ENCODE measurements at places on chromosomes 4 and X.

DNA sequence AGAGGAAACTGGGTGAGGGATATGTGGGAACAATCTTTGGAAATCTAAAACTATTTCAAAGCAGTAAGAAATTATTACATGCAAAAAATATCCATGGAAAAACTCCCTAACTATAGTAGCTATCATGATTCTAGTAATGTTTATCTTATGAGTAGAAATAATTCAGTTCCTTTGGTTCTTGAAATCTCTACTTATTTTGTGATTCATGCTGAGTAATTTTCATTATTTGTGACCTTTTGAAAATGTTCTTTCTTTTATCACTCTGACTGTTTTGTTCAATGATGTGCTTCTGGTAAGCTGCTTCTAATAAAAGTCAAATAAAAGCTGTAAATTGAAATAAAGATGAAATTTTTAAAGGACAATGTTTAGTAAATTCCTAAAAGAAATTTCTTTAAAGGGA, 40.4 kb upstream of the MAGEB10 start:
- DNase-seq: no peak

- no peak for DNase-seq
Observed at GRCh38 chr4:15348695-15349094, 79.1 kb upstream of the C1QTNF7 start.

DNA sequence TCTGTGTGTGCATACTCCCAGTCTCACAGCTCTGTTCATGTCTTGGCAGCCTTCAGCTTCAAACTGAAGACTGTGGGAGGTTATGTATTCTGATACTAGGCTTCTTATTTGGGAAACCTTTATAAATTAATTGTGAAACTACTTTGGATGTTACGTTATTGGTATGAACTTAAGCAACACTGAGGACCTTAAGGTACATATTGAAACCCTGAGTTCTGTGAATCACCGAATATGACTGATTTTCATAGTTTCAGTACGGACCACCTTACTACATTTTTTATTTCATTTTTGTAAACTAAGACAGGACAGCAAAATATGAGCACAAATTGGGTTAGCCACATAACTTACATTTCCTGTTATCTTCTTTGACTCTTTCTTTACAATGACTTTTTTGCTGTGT, 498.4 kb downstream of the PDGFC start:
- DNase-seq: peak; percentile 17

DNA sequence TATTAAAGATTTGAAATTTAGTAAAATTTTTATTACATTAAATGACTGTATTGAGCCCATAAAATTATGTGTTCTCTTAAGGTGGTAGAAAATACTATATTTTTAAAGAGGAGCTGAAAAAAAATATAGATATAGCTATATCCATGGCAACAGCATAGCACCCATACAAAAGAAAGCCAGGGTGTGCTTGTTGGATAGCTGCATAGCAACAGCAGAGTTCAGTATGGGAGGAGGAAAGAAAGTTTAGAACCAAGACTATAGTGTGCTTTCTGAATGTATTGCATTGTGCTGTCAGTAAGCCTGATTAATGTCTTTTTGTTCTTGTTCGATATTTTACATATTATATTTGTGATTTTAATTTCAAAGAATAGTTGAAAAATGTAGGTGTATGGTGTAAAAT, 78.4 kb downstream of the GRID2 start:
- DNase-seq: no peak

DNA sequence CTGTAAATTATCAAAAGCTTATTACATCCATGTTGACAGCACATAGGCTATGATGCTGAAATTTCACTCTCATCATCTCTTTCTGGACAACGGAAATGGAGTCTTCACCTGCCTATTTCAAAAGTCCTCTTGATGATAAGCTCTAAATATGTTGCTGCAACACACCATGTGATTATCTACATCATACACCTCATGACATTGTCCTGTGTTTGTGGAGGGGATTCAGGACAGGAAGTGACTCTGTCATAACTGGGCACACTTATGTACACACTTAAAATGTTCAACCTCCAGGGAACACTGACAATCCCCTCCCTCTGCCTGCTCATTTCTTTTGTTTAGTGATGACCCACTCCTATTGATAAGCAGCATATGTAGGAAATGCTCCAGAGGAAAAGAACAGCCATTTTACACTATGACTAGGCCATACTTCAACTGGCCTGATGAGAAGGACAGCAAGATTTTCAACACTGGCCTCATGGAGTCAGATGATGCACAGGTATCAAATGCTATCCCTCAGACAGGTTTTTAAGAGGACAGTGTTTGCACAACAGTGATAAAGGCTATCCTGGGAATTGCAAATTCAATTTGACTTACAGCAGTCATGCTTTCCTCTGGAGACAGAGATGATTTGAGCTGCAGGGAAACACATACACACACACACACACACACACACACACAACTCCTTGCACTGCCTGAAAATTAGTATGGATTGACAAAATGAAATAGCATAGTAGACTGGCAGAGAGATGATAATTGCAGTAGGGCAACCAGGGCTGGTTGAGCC, 163.3 kb upstream of the RASGEF1B start:
- DNase-seq: no peak

- no peak for DNase-seq
Observed at GRCh38 chr4:87044511-87045233, 109.9 kb downstream of the AFF1 start.

DNA sequence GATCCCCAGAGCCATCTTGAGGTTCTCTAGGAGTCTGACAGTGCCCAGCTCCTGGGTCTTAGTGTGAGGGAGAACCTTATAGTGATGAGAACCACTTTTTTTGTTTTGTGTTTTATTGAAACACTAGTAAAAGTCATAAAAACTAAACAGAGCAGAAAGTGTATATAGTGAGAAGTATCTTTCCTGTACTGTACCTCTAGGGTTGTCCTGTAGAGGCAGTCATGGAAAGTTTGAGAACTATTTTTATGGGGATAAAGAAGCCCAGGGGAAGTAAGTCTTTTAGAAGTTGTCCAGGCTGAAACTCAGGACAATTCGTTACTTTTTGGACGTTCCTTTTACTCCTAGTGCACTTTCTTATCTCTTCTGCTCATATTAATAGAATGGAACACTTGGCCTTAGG, 40.9 kb downstream of the ADH5 start:
- DNase-seq: no peak

GRCh38 chr4:123941306-123941705, 544.7 kb downstream of the SPRY1 start:
- peak; percentile 32 for DNase-seq

GRCh38 chrX:40101430-40101802, 3.7 kb upstream of the BCOR start:
- DNase-seq: no peak

GRCh38 chr4:102945066-102945465, 74.4 kb downstream of the SLC9B1 start:
- no peak for DNase-seq

GRCh38 chrX:19655032-19655431, 139.7 kb upstream of the MAP3K15 start:
- DNase-seq: no peak

- DNase-seq: no peak
Observed at GRCh38 chr4:113524096-113524495, 237.4 kb downstream of the CAMK2D start.

- no peak for DNase-seq
Observed at GRCh38 chr4:37471971-37472370, 214.2 kb downstream of the RELL1 start.

DNA sequence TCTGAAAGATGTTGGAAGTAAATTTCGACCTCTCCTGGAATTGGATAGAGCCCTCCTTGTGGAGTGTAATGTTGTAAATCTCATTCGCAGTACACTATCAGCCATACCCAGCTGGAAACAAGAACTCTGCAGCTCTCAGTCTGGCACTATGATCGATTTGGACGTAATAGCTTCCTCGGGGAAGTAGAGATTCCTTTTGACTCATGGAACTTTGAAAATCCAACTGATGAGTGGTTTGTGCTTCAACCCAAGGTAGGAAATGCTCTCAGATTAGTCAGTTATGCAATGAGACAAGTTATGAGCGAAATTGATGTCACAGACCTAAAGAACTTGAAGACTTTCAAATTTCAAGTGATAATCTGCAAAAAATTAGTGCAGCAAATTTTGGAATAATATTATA, 103.9 kb downstream of the SYTL5 start:
- DNase-seq: no peak

DNA sequence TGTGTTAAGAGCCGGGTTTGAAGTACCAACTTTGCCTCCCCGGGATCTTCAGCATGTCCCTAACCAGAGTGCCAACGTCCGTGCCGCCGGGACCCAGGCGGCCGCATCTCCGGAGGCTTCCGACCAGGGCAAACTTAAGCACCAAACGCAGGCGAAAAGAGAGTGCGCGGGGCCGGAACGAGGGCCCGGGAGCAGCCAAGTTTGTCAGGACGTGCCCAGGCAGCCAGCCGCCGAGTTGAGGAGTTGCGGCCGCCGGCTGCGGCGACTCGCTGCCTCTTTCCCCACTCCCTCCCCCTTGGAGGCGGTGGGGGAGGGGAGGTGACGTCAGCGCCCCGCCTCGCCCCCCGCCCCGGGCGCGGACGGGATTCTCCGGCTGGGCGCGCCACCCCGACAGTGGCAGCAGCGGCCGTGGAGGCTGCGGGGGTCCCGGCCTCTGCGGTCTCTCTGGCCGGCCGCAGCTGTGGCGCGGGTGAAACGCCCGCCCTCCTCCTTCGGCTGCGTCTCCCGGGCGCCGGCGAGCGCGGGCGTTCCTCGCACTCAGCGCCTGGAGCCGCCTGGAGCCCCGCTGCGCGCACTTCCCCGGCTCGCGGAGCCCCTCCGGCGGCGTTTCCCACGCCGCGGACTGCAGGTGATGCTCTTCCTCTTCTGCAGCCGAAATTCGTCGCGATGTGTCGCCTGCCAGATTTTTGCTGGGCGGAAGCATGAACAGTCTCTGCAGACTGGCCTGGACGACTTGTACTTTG, 2.9 kb upstream of the FAT1 start:
- DNase-seq: peak; percentile 81

DNA sequence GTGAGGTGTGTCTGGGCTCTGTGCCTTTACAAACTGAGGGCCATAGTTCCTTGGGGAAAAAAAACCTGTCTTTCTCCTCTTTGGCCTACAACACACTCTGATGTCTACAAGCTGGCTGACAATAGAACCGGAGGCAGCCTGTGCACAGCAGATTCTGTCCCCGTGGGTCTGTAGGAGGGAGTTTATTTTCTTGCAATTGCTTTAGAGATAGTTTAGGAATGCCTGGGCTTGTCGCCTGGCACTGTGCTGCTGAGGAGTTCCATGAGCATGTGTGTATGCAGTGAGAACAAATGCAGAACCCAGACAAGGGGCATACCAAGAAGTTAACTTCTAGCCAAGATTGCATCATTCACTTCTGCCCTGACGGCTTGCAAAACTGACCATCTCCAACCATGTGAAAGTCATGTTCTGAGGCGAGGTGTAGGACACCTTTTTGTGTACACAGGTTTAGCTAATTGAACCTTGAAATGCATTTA, 54.1 kb downstream of the CCNI start:
- peak; percentile 98 for DNase-seq

- DNase-seq: no peak
Observed at GRCh38 chrX:49844611-49845010, 15.5 kb downstream of the PAGE4 start.

DNA sequence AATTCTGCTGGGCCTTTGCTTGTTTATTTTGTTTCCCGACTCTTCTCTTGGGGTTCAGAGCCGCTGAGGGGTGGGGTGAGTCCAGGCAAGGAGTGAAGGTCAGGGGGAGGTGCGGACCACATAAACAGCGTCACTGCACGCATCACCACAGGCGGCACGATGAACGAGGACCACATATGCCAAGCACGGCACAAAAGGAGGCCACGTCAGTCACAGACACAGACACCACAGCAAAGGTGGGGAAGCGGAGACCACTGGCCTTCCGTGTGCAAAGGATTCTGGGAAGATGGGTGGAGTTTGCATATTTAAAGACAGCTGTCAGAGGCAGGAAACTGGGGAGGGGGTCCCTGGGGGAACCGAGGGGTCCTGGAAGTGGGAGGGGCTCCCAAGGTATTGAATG, 10.3 kb upstream of the TIMP1 start:
- DNase-seq: no peak

GRCh38 chr4:187962926-187963325, 32.6 kb upstream of the ZFP42 start:
- DNase-seq: no peak

GRCh38 chr4:152509595-152510225, 26.2 kb downstream of the FBXW7 start:
- no peak for DNase-seq

GRCh38 chr4:125316401-125316790, 1.6 kb downstream of the FAT4 start:
- DNase-seq: peak; percentile 28

- DNase-seq: no peak
Observed at GRCh38 chrX:68939868-68940267, 111.0 kb downstream of the EFNB1 start.

DNA sequence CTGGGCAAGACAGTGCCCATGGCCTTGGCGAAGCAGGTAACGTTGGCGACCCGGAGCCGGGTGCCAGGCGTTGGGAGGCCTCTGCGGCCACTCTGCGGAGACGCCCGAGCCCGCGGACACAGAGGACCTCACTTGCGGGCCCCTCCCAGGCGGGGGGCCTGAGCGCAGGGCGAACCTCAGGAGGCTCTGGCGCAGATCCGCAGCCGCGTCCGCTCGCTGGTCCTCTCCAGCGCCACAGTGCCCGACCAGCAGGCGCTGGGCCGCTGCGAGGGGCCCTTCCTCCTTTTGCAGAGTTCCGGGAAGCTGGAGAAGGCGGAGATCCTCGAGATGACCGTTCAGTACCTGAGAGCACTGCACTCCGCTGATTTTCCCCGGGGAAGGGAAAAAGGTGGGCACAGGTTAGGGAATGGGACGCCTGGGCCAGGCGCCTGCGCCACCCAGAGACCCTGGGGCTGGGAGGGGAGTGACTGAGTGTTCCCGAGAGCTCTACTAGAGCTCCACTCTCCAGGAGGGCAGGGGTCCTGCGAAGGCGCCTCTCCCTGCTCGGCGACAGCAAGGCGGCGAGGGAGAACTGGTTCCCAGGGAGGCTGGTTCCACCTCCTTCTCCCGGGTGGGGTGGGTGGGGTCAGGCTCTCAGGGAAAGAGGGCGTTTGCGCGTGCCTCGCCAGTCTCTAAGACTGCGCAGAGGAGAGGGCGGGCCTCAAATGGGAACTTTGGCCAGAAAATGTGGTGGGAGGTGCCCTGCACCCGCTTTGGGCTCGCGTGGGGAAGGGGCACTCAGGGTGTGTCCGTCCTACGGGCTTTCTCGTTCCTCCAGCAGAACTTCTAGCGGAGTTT, 1.4 kb downstream of the HELT start:
- DNase-seq: no peak

DNA sequence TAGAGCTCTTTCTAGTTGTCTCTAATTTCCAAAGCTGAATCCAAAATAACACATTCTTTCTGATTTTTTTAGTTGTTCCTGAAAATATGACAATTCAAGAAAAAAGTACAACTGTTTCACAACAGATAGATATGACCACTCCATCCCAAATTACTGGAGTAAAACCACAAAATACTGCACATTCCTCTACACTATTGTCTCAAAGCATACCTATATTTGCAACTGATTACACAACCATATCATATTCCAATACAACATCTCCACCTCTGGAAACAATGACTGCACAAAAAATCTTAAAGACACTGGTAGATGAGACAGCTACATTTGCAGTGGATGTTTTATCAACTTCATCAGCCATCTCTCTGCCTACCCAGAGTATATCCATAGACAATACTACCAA, 43.6 kb downstream of the ADGRG4 start:
- no peak for DNase-seq

Data from AG10803 (cell line).